ENCODE measurements at places on chromosomes 6 and 20.

DNA sequence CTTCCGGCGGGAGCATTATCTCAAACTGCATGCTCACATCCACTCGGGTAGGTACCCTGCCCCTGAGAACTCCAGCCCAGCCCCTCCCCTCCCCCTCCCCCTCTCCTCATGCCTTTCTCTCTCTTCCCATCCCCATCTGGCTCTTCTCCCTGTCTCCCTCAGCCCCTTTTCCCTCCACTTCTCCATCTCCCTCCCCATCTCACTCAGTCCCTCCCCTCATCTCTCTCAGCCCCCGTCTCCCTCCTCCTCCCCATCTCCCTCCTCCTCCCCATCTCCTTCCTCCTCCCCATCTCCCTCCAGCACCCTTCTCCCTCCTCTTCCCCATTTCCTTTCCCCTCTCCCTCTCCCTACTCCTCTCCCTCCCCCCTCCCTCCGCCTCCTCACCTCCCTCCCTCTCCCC, 27.3 kb upstream of the CHMP4B start:
- DNase-seq = no peak

- DNase-seq = no peak
Observed at GRCh38 chr20:52379723-52380336, 188.3 kb upstream of the ZFP64 start.

DNA sequence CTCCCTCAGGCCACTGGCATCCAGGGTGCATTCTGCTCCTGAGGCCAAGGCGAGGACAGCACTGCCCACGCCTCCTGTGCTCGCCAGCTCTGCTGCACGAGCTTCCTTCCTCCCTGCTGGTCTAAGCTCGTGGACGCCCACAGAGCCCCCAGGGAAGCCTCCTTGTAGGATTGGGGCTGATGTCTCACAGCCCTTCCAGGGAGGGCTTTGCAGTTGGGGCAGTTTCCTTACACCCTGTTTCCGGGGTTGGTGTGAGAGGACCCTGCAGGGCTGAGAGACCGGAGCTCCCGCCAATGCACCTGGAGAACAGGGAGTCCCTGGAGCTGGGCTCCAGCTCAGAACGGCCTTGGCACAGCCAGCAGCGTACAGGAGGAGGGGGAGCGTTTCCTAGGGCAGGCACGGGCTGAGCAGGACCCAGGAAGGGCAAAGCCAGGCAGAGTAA, 172.4 kb upstream of the PDE10A start:
- DNase-seq = no peak

DNA sequence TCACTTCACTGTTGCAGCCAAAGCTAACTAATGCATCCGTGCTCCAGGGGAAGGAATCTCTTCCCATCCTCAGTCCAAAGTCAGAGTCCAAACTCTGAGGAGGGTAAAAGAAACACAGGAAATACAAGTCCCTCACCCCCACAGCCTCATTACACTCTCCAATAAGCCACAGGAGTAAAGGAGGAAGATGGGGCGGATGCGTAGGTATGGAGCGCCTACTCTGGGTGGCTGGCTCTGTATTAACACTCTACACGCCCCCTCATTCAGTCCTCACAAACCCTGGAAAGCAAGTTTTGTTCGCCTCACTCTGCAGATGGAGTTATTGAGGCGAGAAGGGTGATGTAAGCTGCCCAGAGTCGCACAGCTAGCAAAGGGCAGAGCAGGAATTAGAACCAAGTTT, 242.9 kb downstream of the NRN1 start:
- DNase-seq = no peak

- no peak for DNase-seq
Observed at GRCh38 chr20:36402708-36403107, 96.6 kb downstream of the DLGAP4 start.

GRCh38 chr20:44584162-44584561, 1.8 kb downstream of the PKIG start:
- DNase-seq = no peak
